ENCODE measurements at places on chromosomes 12 and 14.

- no peak for DNase-seq
Measured at GRCh38 chr14:26008290-26008689, 589.5 kb downstream of the NOVA1 start.

- no peak for DNase-seq
Measured at GRCh38 chr14:79037106-79037505, 866.9 kb downstream of the NRXN3 start.

DNA sequence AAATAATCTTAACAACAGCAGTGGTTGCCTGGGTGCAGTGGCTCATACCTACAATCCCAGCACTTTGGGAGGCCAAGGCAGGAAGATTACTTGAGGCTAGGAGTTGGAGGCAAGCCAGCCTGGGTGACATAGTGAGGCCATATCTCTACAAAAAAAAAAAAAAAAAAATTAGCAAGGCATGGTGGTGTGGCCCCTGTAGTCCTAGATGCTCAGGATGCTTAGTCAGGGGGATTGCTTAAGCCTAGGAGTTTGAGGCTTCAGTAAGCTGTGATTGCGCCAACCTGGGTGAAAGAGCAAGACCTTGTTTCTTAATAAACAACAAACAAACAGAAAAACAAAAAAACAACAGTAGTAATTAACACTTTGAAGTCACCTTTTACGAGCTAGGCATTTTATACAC is 642 bp upstream of the ACSM4 start:
- DNase-seq: no peak

- DNase-seq: no peak
Measured at GRCh38 chr14:32400480-32400879, 71.4 kb downstream of the AKAP6 start.

DNA sequence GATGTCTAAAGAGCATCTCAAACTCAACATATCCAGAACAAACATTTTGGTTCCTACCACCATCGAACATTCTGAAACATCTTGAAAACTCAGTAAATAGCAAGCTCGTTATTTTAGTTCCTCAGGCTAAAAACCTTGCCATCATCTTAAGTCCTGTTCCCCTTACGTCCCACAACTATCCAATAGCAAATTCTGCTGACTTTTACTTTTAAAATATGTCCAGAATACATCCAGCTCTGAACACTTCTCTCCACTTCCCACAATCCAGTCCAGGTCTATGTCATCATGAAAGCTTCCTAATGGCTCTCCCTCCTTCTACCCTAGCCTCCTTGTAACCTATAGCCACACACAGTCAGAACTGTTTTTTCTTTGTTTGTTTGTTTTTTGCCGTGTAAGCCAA is 279.9 kb downstream of the IPO8 start:
- no peak for DNase-seq

GRCh38 chr12:68119724-68120211 is 39.8 kb downstream of the IFNG start:
- peak; percentile 31 for DNase-seq

GRCh38 chr12:16893426-16893825 is 287.5 kb upstream of the LMO3 start:
- DNase-seq: no peak

DNA sequence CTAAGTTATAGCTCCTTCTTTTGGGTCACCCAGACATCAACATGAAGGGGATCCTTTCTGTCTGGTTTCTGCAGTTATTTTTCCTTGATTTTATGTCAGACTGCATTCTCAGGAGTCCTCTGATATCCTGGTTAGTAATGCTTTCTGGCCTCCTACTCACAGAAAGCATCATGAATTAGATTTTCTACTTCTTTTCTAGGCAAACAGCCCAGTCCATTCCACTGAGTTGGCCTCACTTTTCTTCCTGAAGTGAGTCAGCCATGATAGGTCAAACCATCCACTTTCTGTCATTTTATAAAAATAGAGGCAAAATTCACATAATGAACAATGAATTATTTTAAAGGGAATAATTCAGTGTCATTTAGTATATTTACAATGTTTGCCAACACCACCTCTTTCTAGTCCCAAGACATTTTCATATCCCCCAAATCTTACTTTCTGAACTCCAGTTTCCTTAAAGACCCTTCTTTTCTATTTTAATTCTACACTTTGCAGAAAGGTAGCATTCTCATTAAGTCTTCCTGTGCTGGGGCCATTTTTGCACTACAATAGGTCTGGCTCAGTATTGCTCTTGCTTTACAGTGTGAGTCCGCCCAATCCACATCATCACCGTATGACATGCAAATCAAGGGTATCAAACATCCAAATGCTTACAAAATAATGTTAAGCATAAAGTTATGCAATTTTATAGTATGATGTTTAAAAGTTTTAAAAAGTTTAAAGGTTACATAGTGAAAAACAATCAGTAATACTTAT is 95.1 kb downstream of the UNC79 start:
- no peak for DNase-seq

DNA sequence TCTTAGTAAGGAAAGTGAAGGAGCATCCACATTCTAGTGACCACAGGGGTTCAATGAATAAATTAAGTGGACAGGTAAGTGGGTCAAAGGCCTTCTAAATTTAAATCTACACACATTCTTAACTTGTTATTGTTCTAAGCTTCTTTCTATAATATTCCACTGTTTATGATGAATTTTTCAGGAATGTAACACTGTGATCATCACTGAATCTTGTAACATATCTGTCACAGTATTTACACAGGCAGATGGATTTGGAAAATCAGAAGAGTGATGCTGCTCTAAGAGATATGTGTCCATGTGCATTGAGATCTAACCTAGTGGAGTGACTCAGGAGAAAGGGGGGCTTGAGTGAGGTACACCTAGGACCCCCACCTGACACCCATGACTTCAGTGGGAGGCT is 115.4 kb upstream of the OVCH1 start:
- no peak for DNase-seq

GRCh38 chr12:88691811-88692210 is 111.5 kb upstream of the KITLG start:
- DNase-seq: no peak

DNA sequence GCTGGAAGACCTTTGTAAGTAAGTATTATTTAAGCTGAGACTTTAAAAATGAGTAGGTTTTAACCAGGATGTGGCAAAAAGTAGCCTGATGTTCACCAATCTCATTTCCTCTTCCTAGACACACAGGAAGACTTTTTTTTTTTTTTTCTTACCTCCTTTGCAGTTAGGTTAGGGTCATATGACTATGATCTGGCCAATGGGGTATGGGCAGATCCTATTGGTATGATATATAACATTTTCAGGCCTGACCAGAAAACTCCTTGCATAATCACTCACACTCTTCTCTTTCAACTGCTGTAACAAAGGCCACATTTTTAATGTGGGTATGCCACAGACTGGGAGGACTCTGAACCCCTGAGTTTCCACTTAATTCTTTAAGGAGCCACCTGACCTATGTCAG is 2.7 kb upstream of the RPS6KA5 start:
- no peak for DNase-seq

GRCh38 chr12:101935890-101936746 is 58.7 kb downstream of the DRAM1 start:
- DNase-seq: no peak

GRCh38 chr12:40672741-40673271 is 19.4 kb upstream of the CNTN1 start:
- no peak for DNase-seq

- DNase-seq: no peak
Measured at GRCh38 chr12:126936181-126936851, 1330.7 kb upstream of the TMEM132C start.

DNA sequence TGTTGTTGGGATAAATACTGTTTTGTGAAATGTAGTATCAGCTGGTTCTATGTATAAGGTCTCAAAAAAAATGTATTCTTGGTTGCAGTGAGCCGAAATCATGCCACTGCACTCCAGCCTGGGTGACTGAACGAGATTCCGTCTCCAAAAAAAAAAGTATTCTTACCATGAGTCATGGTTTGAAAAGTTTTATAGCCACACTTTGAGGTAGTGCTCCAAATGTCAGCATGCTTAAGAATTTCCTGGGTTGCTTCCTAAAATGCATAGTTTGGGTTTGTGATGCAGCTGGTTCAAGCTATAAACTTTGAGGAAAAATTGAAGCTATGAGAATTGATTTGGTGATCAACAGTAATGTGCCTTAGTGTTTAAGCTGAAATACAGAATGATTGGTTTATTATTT is 48.0 kb downstream of the ETNK1 start:
- DNase-seq: no peak

DNA sequence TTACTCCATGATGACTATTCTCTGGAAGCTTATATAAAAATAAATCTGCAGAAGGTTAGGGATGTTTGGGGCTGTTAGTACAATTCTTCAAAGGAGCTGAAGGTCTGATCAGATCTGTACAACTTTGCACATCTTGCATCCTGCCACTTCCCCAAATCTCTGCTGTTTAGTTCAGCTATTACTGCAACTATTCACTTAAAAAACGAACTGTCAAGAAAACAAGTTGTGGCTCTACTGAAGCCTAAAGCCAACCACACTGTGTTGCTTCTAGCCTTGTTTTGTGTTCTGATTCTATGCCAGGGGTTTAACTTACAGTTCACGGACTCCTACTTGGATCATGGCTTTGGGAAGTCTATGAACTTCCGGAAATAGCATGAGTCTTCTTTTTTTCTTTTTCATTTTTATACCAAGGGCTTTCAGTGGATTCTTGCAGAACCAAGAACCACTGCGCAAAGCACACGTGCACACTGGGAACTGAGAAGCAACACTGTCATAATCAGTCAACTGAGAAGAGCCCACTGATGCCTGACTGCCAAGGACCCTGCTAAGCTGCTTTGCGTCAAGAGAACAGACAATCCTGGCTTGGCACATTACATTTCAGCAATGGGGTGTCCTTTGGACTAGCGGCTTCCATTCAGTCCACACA is 66.3 kb upstream of the EEA1 start:
- no peak for DNase-seq

- no peak for DNase-seq
Measured at GRCh38 chr14:91470216-91470615, 39.9 kb downstream of the PPP4R3A start.

GRCh38 chr14:102729825-102730224 is 47.4 kb upstream of the TRAF3 start:
- no peak for DNase-seq

DNA sequence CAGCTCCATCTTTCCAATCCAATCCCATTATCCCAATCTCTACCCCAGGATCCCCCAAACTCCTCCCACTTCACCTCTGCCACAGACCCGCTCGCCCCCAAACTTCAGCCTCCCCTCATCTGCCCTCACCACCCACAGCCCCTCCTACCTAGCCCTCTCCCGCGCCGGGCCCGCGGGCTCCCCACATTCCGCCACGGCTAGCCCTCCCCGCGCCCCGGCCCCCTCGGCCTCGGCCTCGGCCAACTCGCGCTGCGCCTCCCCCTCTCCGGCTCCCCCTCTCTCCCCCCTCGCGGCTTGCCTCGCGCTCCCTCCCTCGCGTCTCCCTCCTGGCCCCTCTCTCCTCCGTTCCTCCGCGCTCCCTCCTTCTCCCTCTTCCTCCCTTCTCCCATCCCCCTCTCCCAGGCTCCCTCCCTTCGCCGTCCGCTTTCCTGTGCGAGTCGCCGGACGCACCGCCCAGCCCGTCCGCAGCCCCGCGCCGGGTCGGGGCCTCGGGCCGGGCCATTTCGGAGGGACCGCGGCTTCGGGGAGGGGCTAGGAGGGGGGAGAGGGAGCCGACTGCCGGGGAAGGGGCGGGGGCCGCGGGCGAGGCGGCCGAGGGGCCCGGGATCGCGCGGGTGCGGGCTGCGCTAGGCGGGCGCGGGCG is at the start of gene ATN1:
ATN1 (plus strand) TSS at position 581 of the 643 bp plus-strand sequence. CDS start 6,043 bp downstream, outside the sequence.
- DNase-seq: peak; percentile 37

DNA sequence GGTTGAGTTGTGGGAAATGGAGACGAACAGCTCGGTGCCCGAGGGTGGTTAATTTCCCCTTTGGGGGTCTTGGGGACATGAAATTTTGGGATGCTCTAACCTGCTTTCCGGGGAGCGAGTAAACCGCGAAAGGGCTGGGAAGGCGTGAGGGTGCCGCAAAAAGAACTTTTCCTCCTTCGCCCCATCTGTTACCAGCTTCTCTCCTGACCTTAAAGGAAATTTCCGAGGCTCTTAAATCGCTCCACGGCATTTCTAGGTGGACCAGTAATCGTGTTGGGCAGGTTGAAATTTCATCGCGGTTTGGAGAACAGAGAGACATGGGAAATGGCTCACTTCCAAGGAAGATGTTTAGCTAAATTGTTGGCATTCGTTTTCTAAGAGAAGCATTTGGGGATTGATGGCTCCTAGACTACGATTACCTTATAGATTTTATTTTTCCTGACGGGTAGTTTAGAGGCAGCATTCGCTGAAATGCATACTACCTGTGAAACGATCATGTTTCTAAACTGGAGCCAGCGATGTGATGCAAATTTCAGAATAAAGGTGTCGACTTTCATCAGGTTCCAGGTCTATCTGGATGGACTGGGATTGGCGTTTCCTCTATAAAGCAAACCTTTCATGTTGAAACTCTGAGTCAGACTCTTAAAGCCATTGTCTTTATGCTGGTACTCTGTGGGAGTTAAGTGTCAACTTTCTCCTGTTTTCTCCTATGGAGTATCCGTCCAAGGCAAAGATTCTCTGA is 414.5 kb downstream of the PCNX1 start:
- DNase-seq: no peak

GRCh38 chr12:107509421-107509820 is 176.2 kb upstream of the PWP1 start:
- DNase-seq: no peak

GRCh38 chr12:55974308-55974730 is 441 bp downstream of the RAB5B start:
- DNase-seq: no peak
